ENCODE measurements at places on chromosomes 2 and 18.

- DNase-seq, result peak; percentile 19
Measured at GRCh38 chr2:30115141-30115980, 31.4 kb upstream of the YPEL5 start.

DNA sequence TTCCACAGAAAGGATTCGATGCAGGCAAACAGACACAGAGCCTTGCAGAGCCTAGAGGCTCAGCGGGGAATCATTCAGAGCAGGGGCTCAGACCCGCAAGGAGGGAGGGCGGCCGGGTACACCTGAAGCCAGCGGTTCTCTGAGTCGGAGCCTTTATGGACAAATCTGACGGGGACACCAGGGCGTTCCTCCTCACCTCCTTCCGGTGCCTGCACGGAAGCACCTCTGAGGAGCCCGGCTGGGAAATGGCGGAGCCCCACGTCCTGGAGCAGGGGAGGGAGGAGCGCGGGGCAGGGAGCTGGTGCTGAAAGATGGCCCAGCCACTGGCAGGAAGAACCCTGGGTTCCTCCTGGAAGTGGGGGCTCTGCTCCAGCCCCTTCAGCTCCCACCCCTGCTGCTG is 193.5 kb upstream of the ALKAL2 start:
- no peak for DNase-seq

GRCh38 chr2:70091816-70092215 is 4.5 kb downstream of the PCBP1 start:
- no peak for DNase-seq

DNA sequence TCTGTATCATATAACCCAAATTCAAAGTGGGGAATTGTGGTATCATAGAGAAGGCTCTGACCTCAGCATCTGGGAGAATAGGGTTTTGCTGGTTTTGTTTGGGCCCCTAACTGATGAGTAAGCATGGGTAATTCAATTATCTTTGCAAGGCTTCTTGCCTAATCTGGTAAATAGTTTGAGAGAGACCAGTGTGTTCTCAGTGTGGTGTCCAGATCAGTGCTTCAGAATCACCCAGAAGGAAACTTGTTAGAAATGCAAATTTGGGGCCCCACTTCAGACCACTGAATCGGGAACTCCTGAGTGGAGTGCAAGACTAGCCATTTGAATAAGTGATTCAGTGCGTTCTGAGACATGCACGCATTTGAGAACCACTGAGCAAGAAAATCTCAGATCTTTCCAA is 282.7 kb downstream of the EPHA4 start:
- no peak for DNase-seq

GRCh38 chr2:241223211-241224017 is 34.9 kb downstream of the ANO7 start:
- no peak for DNase-seq

GRCh38 chr2:236608188-236608525 is 38.5 kb downstream of the ACKR3 start:
- no peak for DNase-seq
